ENCODE measurements at places on chromosomes 1 and 21.

DNA sequence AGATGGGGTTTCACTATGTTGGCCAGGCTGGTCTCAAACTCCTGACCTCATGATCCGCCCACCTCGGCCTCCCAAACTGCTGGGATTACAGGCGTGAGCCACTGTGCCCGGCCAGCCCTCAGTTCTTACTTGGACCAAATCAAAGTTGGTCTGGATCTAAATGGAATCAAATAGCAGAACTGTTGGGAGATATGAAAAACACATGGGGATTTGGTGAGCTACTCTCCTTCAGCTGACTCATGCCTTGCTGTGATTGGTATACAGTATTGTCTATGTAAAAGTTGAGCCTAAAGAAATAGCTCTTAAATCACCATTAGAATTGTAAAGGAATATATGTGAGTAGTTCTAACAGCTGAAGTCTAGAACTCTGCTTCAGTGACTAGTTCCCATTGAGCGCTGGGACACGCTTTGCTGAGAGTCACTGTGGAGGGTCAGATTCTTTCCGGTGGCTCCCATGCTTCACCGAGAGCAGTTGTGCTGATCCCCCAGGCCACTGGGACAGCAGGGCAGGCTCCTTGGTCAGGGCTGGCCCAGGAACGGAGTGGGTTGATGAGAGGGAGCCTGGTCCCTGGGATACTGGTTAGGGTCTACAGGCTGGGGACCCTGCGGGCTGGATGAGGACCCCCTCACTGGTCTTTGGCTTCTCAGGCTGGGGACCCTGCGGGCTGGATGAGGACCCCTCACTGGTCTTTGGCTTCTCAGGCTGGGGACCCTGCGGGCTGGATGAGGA lies 14.0 kb downstream of the PKNOX1 start:
- no peak for DNase-seq
- no peaks in the 10 kb centered on the region for H3K36me3 ChIP-seq
- H3K4me1 ChIP-seq, result peaks cover 8% of the 10 kb centered on the region
- H3K27me3 ChIP-seq, result no peaks in the 10 kb centered on the region

GRCh38 chr1:98975113-98975512 lies 29.5 kb downstream of the PLPPR5 start:
- H3K27ac ChIP-seq, result no peak overlapping the region
- H3K36me3 ChIP-seq, result no peaks in the 10 kb centered on the region
- DNase-seq, result no peak

- no peaks in the 10 kb centered on the region for H3K27me3 ChIP-seq
- no peak overlapping the region for H3K27ac ChIP-seq
- no peaks in the 10 kb centered on the region for H3K4me1 ChIP-seq
Observed at GRCh38 chr1:217369996-217370551, 260.8 kb downstream of the GPATCH2 start.

GRCh38 chr1:213256438-213257087 lies 205.5 kb downstream of the RPS6KC1 start:
- no peaks in the 10 kb centered on the region for H3K4me1 ChIP-seq
- no peaks in the 10 kb centered on the region for H3K36me3 ChIP-seq

GRCh38 chr21:37606549-37606948 lies 240.0 kb downstream of the DYRK1A start:
- no peak overlapping the region for H3K27ac ChIP-seq
- no peak overlapping the region for H3K4me3 ChIP-seq
- DNase-seq, result no peak
- peaks cover 4% of the 10 kb centered on the region for H3K27me3 ChIP-seq

GRCh38 chr1:48552420-48552819 lies 80.4 kb upstream of the SPATA6 start:
- no peaks in the 10 kb centered on the region for H3K36me3 ChIP-seq
- H3K4me3 ChIP-seq, result no peak overlapping the region
- H3K4me1 ChIP-seq, result no peaks in the 10 kb centered on the region
- no peaks in the 10 kb centered on the region for H3K27me3 ChIP-seq
- H3K27ac ChIP-seq, result no peak overlapping the region

GRCh38 chr1:172826096-172826741 lies 167.3 kb downstream of the FASLG start:
- H3K27ac ChIP-seq, result no peak overlapping the region
- H3K4me1 ChIP-seq, result peaks cover 9% of the 10 kb centered on the region
- no peak overlapping the region for H3K4me3 ChIP-seq
- no peaks in the 10 kb centered on the region for H3K27me3 ChIP-seq

GRCh38 chr1:111161843-111162487 lies 21.9 kb downstream of the CEPT1 start:
- H3K36me3 ChIP-seq, result peaks cover 14% of the 10 kb centered on the region
- H3K4me1 ChIP-seq, result peaks cover 8% of the 10 kb centered on the region
- no peak overlapping the region for H3K27ac ChIP-seq
- no peaks in the 10 kb centered on the region for H3K27me3 ChIP-seq
- DNase-seq, result no peak

- H3K4me1 ChIP-seq, result peaks cover 23% of the 10 kb centered on the region
- no peak overlapping the region for H3K4me3 ChIP-seq
- no peak overlapping the region for H3K27ac ChIP-seq
- H3K27me3 ChIP-seq, result no peaks in the 10 kb centered on the region
- no peak for DNase-seq
Observed at GRCh38 chr1:205142102-205142469, 20.3 kb upstream of the RBBP5 start.

- H3K27me3 ChIP-seq, result no peaks in the 10 kb centered on the region
- no peaks in the 10 kb centered on the region for H3K4me1 ChIP-seq
- no peak overlapping the region for H3K4me3 ChIP-seq
- no peak for DNase-seq
- H3K36me3 ChIP-seq, result no peaks in the 10 kb centered on the region
Observed at GRCh38 chr1:87497380-87498203, 168.9 kb downstream of the LMO4 start.

- H3K4me1 ChIP-seq, result no peaks in the 10 kb centered on the region
- H3K4me3 ChIP-seq, result no peak overlapping the region
- no peaks in the 10 kb centered on the region for H3K36me3 ChIP-seq
- H3K27ac ChIP-seq, result no peak overlapping the region
- DNase-seq, result no peak
Observed at GRCh38 chr1:59360170-59360569, 63.3 kb downstream of the FGGY start.

DNA sequence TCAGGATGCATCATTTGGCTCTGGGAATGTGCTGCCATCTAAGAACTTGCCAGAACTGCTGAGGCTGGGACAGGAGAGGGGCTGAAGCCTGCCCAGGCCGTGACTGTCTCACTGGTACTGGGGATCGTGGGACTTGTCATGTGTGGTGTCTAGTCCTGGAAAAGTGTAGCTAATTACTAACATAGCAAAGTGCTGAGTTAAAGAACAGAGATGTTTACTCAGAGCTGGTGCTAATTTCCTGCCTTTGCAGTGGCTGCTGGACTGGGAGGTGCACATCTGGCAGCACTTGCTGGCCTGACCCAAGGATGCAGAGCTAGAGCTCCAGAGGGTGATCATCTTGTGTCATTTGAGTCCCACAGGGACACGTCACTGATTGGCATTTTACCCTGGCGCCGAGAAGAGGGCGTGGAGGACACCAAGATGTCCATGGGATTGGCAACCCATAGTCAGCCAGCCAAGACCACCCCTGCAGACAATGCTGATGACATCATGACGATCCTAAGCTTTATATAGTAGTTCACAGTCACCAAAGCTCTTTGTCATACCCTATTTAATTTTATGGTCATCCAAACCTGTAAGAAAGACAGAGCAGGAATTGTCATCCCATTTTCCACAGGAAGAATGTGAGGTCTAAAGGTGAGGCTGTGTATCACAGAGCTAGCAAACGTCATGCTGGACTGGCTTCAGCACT lies 110.1 kb upstream of the SLC44A3 start:
- no peaks in the 10 kb centered on the region for H3K4me1 ChIP-seq
- H3K27ac ChIP-seq, result no peak overlapping the region
- DNase-seq, result no peak
- H3K36me3 ChIP-seq, result no peaks in the 10 kb centered on the region
- no peak overlapping the region for H3K4me3 ChIP-seq
- no peaks in the 10 kb centered on the region for H3K27me3 ChIP-seq

GRCh38 chr1:17080880-17081279 lies 27.0 kb upstream of the SDHB start:
- H3K4me1 ChIP-seq, result no peaks in the 10 kb centered on the region
- H3K4me3 ChIP-seq, result no peak overlapping the region
- DNase-seq, result no peak
- H3K27me3 ChIP-seq, result no peaks in the 10 kb centered on the region
- H3K27ac ChIP-seq, result no peak overlapping the region
- H3K36me3 ChIP-seq, result no peaks in the 10 kb centered on the region

All from B cell (primary cell).